ENCODE measurements at places on chromosomes 6 and 20.

DNA sequence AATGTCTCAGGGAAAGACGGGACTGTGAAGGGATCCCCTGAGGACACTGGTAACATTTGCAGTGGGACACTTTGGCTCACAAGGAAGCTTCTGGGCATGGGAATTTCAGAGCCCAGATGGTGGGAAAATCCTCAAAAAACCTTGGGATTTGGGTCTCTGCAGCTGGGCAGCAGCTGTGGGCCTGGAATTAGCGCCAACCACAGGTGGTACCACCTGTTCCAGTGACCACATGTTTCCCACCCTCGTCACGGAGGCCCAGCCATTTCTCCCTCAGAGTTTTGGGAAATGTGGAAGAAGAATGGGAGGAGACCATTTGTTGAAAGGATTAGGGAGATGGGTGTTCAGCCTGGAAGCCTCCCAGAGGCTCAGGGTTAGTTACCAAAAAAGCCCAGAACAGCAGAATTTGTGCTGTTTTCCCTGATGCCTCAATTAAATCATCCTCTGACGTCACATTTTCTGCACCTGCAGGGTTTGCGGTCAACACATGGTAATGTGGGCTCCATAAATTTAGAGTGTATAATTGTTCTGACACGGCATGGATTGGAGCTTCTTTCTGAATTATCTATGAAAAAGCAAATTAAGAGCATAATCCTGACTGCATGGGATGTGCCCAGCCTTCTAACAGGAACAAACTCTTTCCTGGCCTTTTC is 34.4 kb downstream of the EDN3 start:
- DNase-seq: no peak

DNA sequence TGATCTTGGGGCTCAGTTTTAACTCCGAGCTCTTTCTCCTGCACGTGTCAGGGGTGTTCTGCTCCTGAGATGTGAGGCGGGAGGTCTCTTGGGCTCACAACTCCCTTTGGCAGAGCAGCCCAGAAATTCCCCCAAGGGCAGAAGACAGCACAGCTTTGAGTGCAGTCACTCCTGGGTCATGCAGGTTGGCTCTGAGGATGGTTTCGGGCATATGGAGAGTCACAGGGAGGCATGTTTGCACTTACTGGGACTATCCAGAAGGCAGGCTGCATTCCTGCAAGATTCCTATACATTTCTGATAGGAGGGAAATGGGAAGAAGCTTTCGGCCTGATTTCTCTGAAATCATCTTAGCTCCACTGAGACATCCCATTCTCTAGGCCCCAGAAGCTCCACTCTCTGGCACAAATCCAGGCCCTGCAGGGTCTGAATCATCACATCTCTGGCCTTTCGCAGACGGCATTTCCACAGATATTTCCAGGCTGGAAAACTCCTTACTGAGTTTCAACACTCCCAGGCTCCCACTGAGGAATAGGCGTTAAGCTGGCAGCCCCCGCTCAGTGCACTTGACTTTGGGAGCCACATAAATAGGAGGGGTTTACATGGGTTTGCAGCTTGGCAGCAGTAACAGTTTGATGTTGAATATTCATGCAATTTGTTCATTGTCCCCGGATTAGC is 39.7 kb downstream of the AGPAT4 start:
- peak; percentile 91 for DNase-seq

- no peak for DNase-seq
Observed at GRCh38 chr6:62090442-62091229, 195.4 kb downstream of the KHDRBS2 start.

DNA sequence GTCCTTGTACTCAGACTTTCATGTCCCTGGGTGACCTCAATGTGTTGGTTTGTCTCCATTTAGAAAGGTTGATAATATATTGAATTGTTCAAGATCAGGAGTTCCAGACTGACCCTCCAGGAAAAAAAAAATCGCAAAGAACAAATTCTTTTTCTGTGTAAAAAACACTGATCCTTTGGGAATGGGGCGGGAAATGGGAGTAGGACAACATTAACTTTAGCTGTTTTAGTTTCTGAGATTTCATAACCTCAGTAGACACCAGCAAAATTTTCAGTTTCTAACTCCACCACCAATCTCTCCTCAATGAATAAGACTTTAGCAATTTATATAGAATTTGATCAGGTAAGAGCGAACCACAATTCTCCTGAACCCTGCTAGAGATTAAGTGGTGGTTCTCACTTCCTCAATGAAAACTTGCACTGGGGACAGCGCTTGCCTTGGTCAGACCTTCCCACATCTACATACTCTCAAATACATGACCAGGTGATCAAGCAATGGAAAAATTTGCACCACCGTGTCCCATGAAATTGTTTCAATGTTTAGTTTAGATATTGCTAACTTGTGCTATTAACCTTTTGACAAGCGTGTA is 231.2 kb upstream of the PLN start:
- no peak for DNase-seq

GRCh38 chr6:71419217-71420094 is 130.8 kb downstream of the OGFRL1 start:
- DNase-seq: no peak

- DNase-seq: no peak
Observed at GRCh38 chr6:56953597-56954402, 1.1 kb upstream of the BEND6 start.

- DNase-seq: no peak
Observed at GRCh38 chr20:61371501-61372136, 119.6 kb downstream of the CDH4 start.

DNA sequence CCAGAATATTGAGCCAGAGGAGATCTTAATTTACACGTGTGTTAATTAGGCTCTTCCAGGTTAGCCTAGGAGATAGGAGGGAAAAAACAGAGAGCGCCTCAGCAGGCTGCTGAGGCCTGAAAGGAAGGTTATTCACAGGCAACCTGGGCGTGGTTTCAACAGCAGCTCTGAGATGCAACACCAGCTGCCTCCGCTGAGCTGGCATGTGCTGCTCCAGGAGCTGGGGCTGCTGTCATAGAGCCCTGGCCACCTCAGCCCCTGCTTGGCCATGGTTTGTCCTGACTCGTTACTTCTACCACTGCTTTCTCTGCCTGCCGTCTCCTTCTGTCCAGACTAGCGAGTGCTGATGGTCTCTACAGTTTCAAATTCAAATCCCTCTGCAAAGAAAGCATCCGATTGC is 32.4 kb upstream of the RPP40 start:
- no peak for DNase-seq

DNA sequence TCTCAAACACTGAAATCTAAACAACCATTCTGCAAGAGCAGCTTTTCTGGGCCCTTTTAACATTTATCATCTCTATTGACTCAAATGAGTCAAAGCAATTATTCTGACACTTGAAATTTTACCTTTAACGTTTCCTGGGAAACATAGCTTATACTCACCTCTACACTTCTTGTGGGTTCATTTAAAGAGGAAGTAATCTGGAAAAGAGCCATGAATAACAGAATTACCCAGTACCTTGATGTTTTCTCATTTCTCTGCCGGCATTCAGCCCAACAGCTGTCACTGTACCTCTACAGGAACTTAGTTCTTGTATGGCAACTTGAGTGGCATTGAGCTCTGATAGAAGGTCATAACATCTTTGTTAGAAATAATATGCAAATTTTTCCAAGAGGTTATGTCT is 272.2 kb downstream of the KCNQ5 start:
- no peak for DNase-seq

DNA sequence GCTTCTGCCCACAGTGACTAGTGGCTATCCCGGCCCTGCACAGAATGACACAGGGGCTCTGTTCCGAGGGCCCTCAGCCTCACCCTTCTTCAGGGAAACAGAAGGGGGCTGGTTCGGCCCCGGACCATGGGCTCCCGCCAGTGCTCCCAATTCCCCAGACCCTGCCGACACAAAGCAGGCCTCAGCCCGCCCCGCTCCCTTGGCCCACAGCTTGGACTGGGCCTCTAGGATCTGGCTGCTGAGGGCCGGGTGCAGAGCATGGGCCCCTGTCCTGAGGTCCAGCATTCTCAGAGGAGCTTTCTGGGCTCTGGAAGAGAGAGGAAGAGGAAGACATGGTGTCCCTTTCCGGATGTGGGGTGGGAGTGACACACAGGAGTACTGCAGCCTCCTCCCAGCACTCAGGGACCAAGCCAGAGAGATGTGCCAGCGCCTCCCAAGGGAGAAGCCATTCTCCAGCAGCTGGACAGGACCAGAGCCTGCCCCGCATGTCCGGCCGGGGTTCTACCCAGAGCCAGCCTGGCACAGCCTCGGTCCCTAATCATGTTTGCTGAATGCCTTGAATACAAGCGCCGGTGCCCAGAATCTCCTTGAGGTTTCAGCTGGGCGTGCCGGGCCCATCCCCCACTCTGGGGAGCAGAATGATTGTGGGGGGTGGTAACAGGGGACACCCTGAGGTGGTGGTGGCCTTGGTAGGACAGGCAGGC is 23.9 kb downstream of the C20orf203 start:
- no peak for DNase-seq

GRCh38 chr6:146335336-146335735 is 208.3 kb upstream of the RAB32 start:
- DNase-seq: no peak

- no peak for DNase-seq
Observed at GRCh38 chr6:20571261-20571660, 37.0 kb downstream of the CDKAL1 start.

DNA sequence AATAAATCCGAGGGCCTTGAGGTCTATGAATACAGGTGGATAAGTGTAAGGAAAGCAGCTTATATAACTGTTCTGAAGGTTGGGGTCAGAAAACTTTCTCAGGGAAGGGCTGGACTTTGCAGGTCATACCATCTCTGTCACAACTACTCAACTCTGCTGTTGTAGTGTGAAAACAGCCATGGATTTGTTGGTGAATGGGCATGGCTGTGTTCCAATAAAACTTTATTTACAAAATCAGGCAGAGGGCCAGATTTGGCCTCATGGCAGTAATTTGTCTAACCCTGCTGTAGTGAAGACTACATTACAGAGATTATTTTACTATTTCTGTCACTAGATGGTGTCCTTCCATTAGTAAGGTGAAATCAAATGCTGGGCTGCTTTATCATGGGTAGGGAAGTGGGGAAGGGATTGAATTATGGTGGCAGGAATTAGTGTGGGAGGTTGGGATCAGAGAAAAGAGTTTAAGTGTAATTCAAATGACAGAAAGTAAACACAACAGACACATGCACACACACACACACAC is 409.6 kb upstream of the CHD6 start:
- no peak for DNase-seq

GRCh38 chr6:135227349-135227748 is 46.2 kb downstream of the MYB start:
- DNase-seq: no peak

DNA sequence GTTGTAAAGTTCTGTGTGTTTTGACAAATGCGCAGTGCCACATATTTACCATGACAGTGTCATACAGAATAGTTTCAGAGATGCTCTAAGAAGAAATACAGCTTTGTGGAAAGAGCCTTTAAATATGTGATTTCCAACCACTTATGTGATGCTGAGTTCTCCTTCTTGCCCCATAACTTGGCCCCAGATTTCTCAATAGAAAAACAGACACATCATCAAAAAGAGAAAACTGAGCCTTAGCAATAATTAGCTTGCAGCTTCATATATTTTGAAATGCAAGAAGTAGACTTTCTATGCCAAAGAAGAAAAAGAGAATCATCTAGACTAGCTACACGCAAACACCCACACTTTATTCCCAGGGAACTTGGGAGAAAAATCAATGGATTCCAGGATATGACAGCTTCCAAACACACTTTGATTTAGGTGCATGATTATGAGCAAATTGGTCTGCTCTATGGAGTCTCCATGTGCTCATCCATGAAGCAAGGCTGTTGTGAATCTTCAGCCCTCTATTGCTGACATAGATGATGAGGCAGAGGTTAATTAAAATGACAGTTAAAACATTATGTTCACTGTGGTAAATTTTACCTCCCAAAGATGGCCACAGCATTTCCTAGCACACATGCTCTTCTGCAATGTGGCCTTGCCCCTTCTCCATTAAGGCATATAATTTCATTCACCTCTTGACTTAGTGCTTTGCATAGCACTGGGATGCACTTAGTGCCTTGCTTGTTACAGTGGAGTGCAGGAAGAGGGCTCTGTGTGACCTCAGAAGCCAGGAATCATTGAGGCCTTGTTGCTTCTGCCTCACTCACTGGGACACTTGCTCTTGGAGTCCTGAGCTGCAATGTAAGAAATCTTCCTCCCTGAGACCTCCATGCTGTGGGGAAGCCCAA is 174.6 kb downstream of the SYNDIG1 start:
- no peak for DNase-seq

DNA sequence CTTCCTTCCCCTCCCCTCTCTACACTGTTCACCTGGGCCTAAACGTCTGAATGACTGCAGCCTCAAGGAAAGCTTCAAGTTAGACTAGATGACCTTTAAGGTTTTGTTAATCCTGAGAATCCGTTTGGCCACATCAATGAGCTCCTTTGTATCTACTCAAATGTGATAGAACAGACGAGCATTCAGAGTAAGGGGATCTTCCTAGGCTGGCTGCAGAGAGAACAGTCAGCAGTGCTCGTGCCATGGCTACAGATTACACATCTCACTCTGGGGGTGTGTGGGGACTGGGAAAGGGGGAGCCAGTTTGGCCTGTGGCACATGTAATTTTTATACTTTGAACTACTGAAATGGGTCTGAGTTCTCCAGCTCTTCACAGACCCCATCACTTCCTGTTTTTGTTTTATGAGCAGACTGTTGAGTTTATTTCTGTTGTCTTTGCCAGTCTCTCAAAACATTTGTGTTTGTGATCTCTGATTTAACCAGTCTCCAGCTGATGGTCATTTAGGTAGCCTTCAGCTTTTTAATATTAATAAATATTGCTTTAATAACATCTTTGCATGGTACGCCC is 50.9 kb downstream of the KCNS1 start:
- no peak for DNase-seq

DNA sequence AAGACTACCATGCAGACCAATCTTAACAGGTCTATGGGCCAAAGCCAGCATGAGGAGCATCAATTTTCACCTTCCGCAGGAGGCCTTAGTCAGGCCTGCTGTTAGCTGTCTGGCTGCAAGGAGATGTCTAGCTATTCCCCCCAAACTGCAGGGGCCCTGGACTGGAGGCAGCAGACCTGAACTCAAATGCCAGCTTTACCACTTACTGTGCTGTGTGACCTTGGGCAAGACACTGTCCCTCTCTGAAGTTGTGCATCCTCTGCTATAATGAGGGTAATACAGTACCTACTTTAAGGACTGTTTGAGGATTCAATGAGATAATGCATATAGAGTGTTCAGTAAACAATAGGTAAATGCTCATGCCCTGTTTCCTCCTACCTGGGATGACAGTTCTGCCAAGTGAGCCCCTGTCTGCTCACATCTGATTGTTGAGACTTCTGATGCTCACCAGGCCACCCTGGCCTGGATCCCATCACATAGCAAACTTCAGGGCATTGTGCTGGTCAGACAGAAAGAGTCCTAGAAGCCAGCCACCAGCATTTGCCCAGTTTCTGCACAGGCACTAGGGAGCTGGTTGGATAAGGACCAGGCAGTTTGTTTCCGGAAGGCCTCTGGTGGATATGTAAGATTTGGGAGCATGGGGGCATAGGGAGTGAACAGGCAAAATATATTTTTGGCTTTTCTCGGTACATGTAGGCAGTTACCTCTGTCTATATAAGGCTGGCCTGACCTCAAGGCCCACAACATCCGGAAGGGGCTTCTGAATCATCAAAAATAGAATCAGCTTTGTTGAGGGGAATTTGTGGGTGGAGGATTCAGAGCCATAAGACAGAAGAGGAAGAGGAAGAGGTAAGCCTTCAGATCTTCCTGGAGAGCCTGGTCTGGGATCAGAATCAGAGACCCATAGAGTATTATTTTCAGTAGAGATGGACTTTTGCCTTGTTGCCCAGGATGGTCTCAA is 2.3 kb upstream of the OCSTAMP start:
- no peak for DNase-seq
